ENCODE measurements at places on chromosomes 2 and 18. TPM values are rescaled to one million over a fixed set of nuclear protein-coding genes. Genes with fewer than 3 reads are reported as not detected.

DNA sequence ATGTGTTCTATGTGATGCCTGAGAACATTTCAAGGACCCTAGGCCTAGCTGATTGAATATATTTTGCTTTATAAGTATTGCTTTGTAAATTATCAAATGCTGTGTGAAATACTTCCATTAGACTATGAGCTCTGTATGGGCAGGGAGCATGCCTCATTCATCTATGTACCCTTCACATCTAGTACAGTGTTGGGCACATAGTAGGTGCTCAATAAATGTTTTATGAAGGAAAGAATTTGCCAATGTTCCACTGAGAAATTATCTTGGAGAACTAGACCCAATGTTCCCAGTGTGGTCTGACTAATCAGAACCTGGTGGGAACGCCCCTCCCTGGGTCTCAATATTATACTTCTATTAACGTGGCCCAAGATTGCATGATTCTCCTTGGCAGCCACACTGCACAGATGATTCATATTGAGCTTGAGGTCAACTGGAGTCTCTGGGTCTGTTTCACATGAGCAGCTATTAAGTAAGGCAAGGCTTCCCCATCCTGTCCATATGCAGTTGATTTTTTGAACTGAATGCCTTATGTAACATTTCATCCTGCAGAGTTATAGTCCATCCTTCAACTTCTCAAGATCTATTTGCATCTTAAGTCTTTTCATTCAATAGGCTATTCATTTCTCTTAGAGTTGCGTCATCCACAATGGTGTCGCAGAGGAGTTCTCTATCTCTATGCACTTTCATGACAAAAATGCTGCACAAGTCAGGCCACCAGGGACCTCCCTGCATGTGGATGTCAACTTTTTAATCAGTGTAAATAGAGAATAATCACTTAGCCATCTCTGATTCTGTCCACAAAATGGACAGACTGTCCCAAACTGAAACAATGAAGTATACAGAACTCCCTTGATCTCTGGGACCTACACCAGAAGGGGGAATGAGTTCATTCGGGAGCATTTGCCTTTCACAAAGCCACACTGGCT lies 257.6 kb downstream of the CYP26B1 start:
- no peak for DNase-seq

- DNase-seq: no peak
Measured at GRCh38 chr2:202491514-202491913, 115.4 kb downstream of the BMPR2 start.

Gene MYOM1
- total RNA-seq: 1.4 TPM

Gene IL36A
- not detected for total RNA-seq

GRCh38 chr18:40326985-40327384 lies 1628.0 kb upstream of the PIK3C3 start:
- no peak for DNase-seq

GRCh38 chr2:144519934-144520731 lies at the start of gene ZEB2:
ZEB2 (minus strand) TSS chr2:144520119; CDS start chr2:144517350, 2,769 bp downstream.
- DNase-seq: peak; percentile 59

Gene APLF
- total RNA-seq: 6.9 TPM

Gene FBXO36
- total RNA-seq: 3.5 TPM

Data from neural crest cell (in vitro differentiated cells).